ENCODE measurements at places on chromosomes 2 and 18. TPM values are rescaled to one million over a fixed set of nuclear protein-coding genes. Genes with fewer than 3 reads are reported as not detected.

The MARCHF7 gene
- 97.8 TPM for polyA plus RNA-seq

The FER1L5 gene
- 15.0 TPM for polyA plus RNA-seq

The AGAP1 gene
- 21.4 TPM for polyA plus RNA-seq

The LANCL1 gene
- polyA plus RNA-seq = 126 TPM

The C18orf54 gene
- 18.2 TPM for polyA plus RNA-seq

The CCDC74A gene
- 124 TPM for polyA plus RNA-seq

The ELOA2 gene
- polyA plus RNA-seq = 8.0 TPM

The ANKRD30BL gene
- polyA plus RNA-seq = 42.3 TPM

The TMEM247 gene
- polyA plus RNA-seq = 59.4 TPM

Measured in testis (tissue), 5 donors.